Smooth muscle cell of trachea (primary cell): ENCODE measurements at places on chromosomes 6 and 20. TPM values are rescaled to one million over a fixed set of nuclear protein-coding genes. Genes with fewer than 3 reads are reported as not detected.

The OXT gene
- not detected in 2 replicates for total RNA-seq

The XKR7 gene
- total RNA-seq = under 0.01 TPM in 1 of 2 replicates, not detected in the other

The IL20RA gene
- total RNA-seq = 0.33 and 0.58 TPM in 2 replicates

The INSM1 gene
- total RNA-seq = not detected in 2 replicates

The DCBLD1 gene
- total RNA-seq = 24.3 and 27.6 TPM in 2 replicates

The ZBTB9 gene
- 5.1 and 5.3 TPM in 2 replicates for total RNA-seq

The ADAT2 gene
- 4.1 and 12.1 TPM in 2 replicates for total RNA-seq

The SLC29A1 gene
- total RNA-seq = 9.5 and 19.2 TPM in 2 replicates

The C20orf202 gene
- under 0.01 TPM in 2 replicates for total RNA-seq

The ZC2HC1B gene
- total RNA-seq = not detected in 2 replicates

The POPDC3 gene
- total RNA-seq = 14.3 and 22.5 TPM in 2 replicates

The ARMC12 gene
- total RNA-seq = 0.29 and 1.2 TPM in 2 replicates

The SYTL3 gene
- total RNA-seq = 4.9 and 7.4 TPM in 2 replicates

The TSHZ2 gene
- total RNA-seq = 0.33 and 0.44 TPM in 2 replicates

The APCDD1L gene
- total RNA-seq = 3.6 and 17.5 TPM in 2 replicates

The SLC32A1 gene
- total RNA-seq = not detected in 2 replicates

The TFAP2A gene
- total RNA-seq = under 0.01 and 0.29 TPM in 2 replicates

The THBS2 gene
- total RNA-seq = 141 and 254 TPM in 2 replicates

The SYS1 gene
- total RNA-seq = 22.5 and 28.9 TPM in 2 replicates

The IL17F gene
- not detected in 2 replicates for total RNA-seq

The CCDC28A gene
- total RNA-seq = 10.1 and 26.9 TPM in 2 replicates

The SLC9A8 gene
- total RNA-seq = 7.3 and 10.8 TPM in 2 replicates

The C6orf52 gene
- total RNA-seq = 0.50 and 0.58 TPM in 2 replicates

The FAM217A gene
- not detected in 2 replicates for total RNA-seq

The SMOC2 gene
- not detected in 2 replicates for total RNA-seq

The GLP1R gene
- total RNA-seq = not detected in 2 replicates

The AKAP7 gene
- total RNA-seq = 3.1 and 3.8 TPM in 2 replicates

The ERMARD gene
- total RNA-seq = 22.8 and 29.8 TPM in 2 replicates

The PRR18 gene
- total RNA-seq = not detected in 2 replicates

The LRRC73 gene
- total RNA-seq = 0.15 and 0.50 TPM in 2 replicates

The ZNF337 gene
- total RNA-seq = 21.8 and 25.5 TPM in 2 replicates

The BNIP5 gene
- total RNA-seq = not detected in 2 replicates

The PLCB4 gene
- total RNA-seq = 9.3 and 12.2 TPM in 2 replicates

The PMEPA1 gene
- 0.29 and 0.33 TPM in 2 replicates for total RNA-seq

The ADGRF5 gene
- total RNA-seq = under 0.01 and 0.15 TPM in 2 replicates

The GMNN gene
- 5.6 and 21.1 TPM in 2 replicates for total RNA-seq

The HTR1E gene
- total RNA-seq = not detected in 2 replicates

The BMP7 gene
- total RNA-seq = not detected in 2 replicates
